ENCODE measurements at places on chromosomes 6 and 20.
A peak's percentile ranks its signal among the peaks of the same experiment; 100 is the strongest.

- no peak for DNase-seq
These were observed 90.6 kb downstream of the ERMARD start for GRCh38 chr6:169841907-169842606.

- DNase-seq: no peak
These were observed 26.2 kb downstream of the TMEM170B start for GRCh38 chr6:11563793-11564192.

DNA sequence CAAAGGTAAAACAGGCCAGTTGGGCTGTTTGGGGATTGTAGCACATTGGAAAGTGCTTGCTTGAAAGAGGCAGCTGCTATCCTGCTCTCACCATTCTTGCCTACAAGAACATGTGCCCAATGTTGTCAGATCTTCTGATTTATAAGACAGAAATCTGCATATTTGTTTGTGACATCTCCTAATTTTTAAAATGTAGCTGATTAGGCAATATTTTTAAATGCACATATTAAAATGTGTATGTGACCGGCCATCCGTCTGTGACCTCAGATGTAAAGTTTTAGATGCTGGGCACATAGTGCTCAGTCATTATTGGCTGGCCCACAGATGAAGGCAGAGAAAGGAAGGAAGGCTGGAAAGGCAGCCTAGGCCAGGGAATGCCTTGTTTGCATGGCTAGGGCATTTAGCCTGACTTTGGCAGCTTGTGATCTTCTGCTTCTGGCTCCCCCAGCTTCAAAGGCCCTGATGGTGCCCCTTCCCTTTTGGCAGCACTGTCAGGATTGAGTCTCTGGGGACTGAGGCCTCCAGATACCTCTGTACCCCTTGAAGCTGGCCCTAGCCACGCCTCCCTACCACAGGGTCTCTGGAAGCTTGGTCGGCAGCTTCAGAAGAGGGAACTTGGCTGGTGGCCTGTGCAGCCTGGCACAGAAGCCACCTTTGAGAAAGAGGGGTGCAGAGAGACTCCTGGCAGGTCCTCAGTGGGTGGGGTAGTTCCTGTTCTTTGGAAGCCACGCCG is 6.4 kb downstream of the SNPH start:
- no peak for DNase-seq

DNA sequence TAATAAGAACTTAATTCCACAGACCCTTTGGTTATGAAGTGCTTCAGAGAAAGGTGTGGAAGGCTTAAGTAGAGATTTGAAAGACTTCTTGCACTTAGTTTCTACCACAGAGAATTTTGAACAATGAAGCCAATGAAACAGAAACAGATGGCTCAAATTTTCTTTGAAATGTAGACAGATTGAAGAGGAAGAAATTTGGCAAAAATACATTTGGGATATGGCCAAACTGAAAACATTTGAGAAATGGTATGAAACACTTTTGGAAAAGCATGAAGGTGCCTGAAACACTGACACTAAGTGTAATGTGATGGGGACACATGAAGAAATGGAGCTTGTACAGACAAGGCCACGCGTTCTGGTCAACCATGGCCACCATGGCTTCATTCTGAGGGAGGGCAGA is 272.4 kb upstream of the EXOC2 start:
- DNase-seq: no peak

- no peak for DNase-seq
These were observed 25.4 kb downstream of the VEGFA start for GRCh38 chr6:43795421-43795820.

DNA sequence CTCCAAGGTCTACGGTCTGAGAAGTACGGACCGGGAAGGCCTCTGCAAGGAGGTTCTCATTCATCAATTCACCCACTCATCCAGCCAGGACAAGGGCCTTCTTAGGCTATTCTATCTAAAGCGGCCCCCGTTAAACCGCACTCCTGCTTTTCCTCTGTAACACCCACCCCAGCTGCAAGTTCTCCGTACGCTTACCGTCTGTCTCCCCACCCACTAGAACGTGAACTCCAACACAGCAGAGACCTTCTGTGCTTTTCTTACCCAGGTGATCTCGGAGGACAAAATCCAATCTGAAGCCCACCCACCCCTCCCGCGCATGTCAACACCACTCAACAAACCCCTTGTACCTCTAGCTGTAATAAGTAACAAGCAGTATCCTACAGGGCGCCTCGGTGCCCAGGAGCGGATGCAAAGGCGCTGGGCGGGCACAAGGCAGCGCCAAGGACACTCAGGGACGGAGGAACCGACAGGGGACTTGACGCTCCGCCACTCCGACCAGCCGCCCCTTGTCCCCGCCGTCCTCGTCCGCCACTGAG is 351 bp downstream of the AURKA start:
- DNase-seq: no peak

- DNase-seq: no peak
These were observed 23.3 kb downstream of the RNF146 start for GRCh38 chr6:127289934-127290333.

DNA sequence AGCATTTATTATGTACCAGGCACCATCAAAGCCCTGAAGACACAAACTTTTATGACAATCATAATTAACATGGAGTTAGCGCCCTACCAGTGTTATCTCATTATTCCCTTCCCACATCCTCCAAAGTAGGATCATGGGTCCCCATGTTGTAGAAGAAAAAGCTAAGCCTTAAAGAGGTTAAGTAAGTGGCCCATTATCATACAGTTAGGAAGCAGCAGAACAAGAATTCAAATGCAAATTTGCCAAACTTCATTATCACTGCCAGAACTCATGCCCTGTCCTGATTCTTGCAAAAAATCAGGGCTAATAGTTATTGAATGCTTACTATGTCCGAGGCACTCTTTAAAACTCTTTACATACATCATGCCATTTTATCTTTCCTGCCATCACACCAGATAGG is 310.6 kb downstream of the ZNF217 start:
- no peak for DNase-seq

DNA sequence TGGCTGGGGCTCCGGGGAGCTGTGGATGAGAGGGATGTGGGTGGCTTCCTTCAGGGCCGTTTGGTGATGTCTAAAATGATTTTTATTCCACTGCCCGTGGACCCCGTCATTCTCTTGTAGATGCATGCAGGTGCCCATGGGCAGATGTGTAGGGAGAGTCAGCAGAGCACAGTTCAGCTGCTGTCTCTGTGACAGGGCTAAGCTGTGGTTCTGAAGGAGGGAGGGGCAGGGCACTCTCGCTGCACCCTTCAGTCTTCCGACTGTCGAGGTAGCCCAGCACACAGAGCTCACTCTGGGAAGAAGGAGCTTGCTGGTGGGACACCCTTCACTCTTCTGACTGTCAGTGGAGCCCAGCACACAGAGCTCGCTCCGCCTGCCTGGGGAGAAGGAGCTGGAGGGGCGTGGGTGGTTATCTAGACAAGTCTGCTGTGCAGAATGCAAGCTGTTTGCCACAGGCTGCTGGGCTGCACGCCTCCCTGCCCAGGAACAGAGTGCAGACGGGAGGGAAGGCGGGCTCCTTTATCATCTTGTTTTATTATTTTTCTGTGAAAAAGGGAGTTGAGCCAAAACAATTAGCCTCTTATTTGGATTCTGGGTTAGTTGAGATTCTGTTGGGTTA is 28.4 kb upstream of the ADRM1 start:
- no peak for DNase-seq

GRCh38 chr6:134162932-134163331 is 110.5 kb upstream of the SLC2A12 start:
- no peak for DNase-seq

DNA sequence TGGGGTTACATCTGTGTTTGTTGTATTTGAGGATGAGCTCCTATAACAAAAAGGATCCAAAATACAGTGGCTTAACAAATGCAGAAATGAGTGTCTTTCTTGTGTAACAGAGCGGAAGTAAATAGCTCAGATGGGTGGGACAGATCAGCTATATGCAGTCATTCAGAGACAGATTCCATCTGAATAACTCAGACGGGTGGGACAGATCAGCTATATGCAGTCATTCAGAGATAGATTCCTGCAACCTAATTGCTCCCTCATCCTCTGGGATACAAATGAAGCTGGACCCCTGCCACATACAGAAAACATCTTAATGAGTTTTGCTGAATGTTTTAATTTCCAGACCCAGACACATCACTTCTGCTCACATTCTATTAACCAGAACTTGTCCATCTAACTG is 332.3 kb downstream of the BCKDHB start:
- no peak for DNase-seq

- no peak for DNase-seq
These were observed 18.3 kb downstream of the TRIM38 start for GRCh38 chr6:25980935-25981334.

DNA sequence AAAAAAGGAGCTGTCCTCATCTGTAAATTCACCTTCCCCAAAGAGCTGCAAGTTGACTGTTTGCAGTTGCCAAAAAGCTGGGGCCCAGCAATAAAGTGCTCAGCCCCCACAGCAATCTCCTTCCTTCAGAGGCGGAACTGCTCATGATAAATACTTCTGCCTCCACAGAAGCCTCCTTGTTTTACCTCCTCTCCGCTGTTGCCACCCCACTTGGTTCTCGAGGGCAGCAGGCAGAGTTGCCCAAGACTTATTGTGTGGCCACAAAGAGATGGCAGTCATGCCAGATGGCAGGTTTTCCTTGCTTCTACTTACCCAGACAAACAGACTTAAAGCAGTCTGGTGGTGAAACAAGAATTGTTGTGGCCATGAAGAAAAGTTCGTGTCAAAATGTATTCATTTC is 66.3 kb downstream of the SLX4IP start:
- DNase-seq: peak; percentile 28

DNA sequence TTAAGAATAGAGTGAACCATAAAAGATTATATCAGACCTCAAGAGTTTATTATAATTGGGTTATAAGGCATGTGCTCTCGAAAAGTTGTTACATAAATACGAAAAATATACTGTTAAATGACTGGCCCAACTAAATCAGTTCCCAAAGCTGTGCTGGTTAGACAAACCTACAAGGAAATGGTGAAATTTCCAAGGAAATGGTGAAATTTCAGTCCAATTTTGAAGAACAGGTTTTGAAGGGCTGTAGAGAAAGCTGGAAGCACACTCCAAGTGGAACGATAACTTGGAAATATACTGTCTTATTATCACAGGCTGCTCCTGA is 400 bp upstream of the TRMT11 start:
- no peak for DNase-seq

DNA sequence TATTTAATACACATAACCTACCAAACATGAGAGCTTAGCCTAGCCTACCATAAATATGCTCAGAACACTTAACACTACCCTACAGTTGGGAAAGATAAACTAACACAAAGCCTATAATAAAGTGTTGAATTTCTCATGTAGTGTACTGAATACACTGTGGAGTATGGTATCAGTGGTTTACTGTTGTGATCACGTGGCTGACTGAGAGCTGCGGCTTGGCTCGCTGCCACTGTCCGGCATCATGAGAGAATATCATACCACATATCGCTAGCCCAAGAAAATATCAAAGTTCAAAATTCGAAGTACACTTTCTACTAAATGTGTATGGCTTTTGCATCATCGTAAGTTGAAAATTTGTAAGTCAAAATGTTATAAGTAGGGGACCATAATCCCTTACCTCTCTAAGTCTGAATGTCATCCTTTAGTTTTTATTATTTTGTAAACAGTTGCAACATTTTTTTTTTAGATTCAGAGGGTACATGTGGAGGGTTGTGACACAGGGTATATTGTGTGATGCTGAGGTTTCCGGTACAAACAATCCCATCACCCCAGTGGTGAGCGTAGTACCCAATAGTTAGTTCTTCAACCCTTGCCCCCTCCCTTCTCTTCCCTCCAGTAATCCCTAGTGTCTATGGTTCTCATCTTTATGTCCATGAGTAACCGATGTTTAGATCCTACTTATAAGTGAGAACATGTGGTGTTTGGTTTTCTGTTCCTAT is 14.6 kb upstream of the TAAR1 start:
- DNase-seq: no peak

DNA sequence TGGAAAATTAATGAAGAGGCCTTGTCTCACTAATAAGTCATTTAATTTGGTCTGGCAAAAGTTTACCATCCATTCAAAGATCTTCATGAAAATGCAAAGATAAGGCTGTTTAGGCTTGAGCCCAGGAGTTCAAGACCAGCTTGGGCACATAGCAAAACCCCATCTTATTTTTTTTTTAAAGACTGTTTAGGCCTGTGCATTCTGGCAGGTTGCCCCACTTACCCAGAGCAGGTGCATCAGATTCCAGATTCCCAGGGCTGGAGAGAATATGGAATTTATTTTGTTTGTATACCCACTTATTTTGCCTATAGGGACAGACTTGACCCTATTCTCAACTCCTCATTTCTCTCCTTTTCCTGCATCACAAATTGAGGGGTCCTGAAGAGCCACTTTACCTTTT is 5.7 kb downstream of the FOXO3 start:
- no peak for DNase-seq

DNA sequence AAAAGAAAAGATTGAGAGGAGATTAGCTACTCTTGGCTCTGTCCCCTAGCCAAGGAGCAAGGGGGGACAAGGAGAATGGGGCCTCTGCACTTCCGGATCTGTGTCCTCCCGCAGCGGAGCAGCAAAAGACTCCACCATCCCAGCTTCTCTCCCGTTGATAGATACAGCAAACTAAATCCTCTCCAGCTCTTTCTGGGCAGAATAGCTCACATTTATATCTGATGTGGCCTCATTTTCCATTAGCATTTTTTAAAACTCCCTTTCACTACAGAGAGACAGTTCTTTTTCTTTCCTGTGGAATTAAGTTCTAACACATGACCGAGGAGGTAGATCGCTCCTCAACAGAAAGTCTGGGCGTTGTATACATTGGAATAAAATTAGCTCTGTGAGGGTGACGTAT is 260.9 kb upstream of the SOX4 start:
- no peak for DNase-seq

GRCh38 chr6:5067305-5067704 is 17.8 kb upstream of the PPP1R3G start:
- no peak for DNase-seq

DNA sequence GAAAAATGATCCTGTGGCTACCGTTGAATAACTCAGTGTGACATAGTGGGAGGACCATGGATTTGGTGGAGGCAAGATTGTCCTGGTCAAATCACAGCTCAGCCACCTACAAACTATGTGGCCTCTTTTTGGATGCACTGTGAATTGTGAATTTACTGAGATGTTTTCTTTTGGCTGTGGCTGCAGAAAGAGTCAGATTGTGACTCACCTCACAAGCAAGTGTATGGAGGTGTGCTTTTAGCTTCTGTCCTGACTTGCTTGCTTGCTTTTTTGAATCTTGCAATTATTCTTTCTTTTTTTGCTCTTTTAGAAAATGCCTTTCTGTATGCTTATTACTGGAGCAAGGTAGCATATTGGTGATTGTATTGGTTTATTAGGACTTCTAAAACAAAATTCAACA is 122.9 kb upstream of the FOXO3 start:
- DNase-seq: no peak
